T-helper 17 cell (primary cell): ENCODE measurements at places on chromosomes 11 and 22.

DNA sequence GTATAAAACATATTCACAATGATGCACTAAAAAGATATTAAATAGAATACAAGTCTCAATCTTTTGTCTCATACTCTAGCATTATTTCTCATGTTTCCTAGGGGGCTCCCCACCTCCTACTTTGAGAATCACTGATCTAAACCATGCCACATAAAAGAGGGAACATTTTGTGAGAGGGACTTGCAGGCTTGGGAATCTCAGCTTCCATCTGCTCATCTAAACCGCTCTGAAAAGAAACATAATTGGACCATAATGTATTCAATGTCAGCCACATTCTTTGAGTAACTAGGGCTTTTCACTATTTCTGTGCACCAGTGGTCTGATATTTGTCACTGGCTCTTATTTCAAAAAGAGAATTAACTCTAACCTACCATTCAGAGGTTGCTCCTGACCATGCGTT, 6.4 kb upstream of the CSRP3 start:
- DNase-seq = no peak

DNA sequence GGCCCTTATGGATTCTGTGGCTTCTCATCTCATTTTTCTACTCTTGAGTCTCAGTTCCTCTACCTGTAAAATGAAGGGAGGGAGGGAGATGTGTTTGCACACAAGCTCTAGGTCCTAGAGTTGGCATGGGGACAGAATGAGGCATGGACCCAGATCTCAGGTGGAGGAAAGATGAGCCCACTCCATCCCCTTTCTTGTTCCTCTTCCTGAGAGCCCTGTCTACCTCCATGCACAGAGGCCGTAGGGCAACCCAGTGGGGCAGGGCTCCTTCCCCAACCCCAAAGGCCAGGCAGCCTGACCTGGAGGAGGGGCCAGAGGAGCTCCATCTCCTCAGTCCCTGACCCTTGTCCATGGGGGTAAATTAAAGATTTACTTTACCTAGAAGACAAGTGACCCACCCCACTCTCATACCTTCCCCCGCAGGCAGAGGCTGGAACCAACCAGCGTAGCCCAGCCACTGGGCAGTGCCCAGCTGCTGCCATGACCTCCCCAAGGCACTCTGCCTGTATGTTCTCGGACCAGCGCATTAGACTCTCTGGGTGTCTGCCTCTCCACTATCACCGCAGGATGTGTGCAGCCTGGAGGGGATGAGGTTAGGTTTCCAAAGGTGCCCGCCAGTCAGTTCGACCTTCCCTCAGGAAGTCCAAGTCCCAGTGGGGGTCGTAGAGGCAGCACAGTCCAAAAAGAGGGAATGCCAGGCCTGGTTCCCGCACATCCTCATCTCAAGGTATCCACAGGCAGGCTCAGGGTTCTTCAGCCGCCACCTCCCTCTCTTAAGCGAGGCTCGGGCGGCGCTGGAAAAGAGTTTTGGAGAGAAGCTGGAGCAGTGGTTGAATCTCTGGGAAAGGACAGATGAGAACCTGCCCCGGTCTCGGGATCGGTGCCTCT, 3.0 kb downstream of the SMTN start:
- DNase-seq = no peak

DNA sequence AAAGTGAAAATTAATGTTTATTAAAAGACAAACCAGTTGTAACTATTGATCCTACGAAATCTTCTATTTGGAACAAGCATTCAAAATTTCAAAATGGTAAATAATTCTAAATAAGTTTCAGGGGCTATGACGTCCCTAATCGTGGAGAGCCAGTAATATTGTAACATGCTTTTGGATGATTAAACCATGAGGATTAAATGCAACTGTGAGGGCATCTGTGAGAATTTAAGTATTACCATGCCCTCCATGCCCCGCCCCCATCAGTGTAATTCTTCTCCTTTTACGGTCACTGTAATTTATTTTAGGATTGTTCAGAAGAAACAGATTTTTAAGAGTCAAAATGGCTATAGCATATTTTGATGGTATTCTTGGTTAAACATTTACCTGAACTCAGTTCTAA, 133.2 kb downstream of the APOL5 start:
- no peak for DNase-seq

DNA sequence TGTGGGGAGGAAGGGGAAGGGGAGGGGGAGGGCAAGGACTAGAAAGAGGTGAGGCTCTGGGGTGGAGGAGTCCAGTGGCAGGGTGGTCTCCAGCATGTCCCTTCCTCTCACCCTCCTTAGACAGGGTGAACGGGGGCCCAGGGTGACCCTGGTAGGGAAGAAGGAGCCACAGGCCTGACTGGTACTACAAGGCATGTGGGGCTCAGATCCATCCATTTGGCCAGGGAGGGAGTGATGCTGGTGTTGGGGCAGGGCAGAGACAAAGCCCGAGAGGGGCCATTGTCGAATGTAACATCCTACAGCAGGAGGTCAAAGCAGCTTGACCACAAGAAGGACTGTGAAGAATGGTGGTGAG, 69.0 kb upstream of the SHISAL1 start:
- DNase-seq = no peak

DNA sequence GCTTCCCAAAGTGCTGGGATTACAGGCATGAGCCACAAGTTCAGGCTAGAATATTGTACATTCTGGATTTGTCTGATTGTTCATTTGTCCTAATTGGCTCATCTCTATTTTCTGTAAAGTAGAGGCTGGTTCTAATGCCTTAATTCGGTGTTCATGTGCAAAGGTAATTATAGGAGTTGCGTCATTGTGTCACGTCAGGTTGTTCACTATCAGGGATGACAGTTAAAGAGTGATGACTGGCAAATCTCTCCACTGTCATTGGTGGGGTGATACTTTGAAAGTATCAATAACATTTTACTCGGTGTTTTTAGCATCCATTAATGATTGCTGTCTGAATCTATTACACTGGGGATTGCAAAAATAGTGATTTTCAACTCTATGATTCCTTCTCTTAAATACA, 103.5 kb downstream of the HIPK3 start:
- DNase-seq = no peak

- DNase-seq = no peak
Measured at GRCh38 chr11:45647786-45648185, 17.6 kb downstream of the CHST1 start.

DNA sequence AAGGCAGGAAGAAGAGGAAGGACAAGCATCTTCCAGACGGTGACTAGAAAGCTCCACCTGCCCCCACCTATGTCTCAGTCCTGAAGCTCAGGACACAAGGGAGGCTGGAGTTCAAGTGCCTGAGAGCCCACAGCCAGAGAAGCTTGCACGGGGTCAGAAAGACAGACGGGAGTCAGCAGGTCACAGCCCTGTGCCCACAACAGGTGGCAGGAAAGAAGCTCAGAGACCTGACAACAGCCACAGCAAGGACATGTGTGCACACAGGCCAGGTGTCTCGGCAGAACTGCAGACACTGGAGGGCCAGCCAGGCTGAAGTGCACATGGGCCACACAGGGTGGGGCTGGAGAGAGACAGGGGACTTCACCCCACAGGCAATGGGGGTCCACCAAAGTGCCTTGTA, 37.2 kb upstream of the MOB2 start:
- no peak for DNase-seq

DNA sequence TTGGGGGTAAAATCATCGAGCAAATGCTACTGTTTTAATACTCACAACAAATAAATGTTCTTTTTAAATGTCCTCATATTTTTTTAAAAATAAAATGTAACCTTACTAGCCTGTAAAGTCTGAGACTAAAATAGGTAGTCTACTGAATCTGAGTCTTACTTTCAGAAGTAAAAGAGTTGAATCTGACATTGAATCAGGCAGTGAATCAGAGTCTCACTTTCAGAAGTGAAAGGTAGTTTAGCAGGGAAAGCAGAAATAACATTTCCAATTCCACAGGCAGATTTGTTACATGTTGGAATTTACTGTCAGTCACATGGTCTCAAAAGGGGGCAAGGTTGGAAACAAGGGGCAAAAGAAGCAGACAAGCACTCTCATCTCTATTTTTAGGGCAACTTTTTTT, 143.0 kb downstream of the ELP4 start:
- DNase-seq = no peak

DNA sequence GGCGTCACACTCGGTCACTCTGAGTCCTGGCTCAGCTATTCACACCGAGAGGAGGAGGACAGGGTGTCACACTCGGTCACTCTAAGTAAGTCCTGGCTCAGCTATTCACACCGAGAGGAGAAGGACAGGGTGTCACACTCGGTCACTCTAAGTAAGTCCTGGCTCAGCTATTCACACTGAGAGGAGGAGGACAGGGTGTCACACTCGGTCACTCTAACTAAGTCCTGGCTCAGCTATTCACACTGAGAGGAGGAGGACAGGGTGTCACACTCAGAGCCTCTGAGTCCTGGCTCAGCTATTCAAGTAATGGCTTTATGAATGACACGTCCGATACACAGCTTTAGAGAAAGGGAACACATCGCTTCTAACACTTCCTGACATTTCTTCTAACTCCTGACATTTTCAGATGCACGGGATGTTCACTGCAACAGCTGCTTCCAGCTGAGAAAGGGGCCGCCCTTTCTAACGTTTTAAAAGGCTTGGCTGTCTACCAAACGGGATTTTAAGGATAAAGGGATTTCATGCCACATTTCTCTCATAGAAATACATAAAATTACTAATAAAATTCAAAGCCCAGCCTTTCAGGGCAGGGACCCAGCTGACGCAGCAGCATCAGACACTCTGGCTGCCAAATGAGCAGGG, 28.1 kb downstream of the DRD4 start:
- DNase-seq = no peak

- no peak for DNase-seq
Measured at GRCh38 chr11:45000918-45001317, 50.2 kb upstream of the TP53I11 start.

GRCh38 chr11:118998388-118998717, 415 bp downstream of the CENATAC start:
- DNase-seq = no peak

DNA sequence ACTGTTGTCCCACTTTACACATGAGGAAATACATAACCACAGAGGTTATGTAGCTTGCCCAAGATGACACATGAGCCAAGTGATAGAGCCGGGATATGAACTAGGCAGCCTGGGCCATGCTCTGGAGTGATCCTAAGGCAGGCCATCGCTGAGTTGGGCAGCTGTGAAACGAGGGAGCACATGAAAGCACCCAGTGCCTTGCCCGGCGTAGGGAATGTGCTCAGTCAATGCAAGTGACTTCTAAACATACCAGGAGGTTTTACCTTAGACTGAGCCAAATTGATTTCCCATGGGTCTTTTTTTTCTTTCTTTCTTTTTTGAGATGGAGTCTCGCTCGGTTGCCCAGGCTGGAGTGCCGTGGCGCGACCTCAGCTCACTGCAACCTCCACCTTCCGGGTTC, 10.5 kb downstream of the GRIK4 start:
- no peak for DNase-seq

- no peak for DNase-seq
Measured at GRCh38 chr22:47400701-47401591, 638.5 kb downstream of the TBC1D22A start.

DNA sequence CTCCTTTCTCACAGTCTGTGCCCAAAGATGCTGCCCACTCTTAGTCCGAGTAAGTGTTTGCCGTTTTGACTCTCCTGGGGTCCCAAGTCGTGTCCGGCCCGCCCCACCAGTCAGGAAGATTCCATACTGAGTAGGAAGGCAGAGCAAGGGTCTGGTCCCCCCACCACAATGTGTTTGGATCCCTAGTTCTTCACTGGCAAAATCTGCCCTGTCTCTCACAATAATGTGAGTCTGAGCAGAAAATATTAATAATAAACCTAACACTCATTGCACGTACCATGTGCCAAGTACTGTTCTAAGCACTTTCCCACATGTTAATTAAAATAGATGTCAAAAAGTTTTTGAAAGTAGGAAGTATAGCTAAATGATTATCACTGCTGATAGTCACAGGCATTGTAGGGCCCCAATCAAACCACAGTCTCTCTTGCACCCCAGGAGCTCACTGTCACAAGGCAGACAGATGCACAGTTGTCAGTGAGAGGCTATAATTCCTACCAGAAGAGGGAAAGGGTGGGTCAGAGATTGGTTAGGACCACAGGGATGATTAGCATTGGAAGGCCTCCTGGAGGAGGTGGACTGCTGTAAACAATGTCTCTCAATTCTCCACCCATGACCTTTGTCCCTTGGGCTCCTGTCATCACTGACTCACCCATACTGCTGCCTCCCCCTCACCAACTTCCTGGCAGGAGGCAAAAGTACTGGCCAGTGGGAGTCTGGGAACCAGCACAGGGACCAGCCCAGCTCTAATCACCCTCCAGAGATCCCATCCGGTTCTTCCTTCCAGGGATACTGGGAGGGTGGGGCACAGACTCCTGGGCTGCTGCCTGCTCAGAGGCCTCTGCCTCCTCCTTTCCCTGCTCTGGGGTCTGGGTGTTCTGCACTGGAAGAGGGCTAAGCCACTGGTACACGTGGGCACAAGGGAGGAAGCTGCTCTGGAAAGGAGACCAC, 1.0 kb upstream of the POLD4 start:
- no peak for DNase-seq

GRCh38 chr11:102453921-102454320, 1.4 kb upstream of the TMEM123 start:
- no peak for DNase-seq
